Activated CD8-positive, alpha-beta memory T cell treated with anti-CD3 and anti-CD28 coated beads for 1 hour (primary cell): ENCODE measurements at places on chromosomes 16 and 17.

DNA sequence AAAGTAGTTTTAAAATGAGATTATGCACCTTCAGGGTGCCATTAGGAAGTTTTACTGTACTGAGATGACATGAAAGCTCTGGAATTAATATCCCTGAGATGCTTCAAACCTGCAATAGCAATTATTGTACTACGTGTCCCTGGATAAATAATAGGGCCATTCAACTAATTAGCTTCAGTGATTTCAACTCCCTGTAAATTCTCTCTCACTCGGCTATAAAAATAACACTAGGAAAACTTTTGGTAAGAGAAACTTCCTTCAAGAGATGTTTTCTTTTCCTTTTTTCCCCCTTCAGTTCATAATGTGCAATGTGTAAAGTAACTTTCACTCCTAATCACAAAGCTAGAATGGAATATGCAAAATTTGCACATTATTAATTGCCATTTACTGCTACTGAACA is 146.4 kb downstream of the SNX11 start:
- no peak for DNase-seq

- DNase-seq: peak; percentile 31
Measured at GRCh38 chr17:76139801-76140660, 1.0 kb downstream of the FOXJ1 start.

GRCh38 chr17:81710514-81711308 is 1.4 kb upstream of the SLC25A10 start:
- no peak for DNase-seq

DNA sequence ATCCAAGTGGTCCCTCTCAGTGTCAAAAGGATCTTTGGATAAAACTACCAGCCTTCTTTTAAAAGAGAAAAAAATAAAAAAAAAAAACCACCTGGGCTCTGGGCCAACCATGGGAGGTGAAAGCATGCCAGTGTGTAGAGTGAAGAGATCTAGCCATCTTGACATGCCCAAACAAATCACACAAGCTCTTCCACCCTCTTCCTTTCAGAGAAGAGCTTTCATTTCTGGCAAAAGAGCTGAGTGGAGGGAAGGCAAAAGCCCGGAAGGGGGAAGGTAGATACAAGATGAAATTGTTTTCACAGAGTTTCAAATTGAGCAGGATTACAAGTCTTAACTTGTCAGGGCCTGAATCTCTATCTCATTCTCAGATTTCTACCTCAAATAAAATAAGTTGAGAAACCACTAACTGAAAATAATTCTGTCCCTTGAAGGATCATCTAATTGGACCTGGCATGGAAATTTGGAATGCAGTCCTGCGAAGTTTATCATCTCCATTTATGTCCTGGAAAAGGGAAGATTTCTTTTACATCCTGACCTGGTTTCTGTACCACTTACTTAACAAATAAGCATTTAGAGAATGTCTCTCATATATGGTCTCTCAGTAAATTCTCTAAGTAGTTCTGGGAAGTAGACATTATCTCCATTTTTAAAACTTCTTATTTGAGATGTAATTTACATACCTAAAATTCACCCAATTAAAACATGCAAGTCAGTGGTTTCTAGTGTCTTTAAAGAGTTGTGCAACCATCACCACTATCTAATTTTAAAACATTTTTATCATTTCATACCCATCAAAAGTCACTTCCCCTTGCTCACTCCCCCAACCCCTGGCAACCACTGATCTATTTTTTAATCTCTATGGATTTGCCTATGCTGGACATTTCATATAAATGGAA is 93.7 kb downstream of the TANGO6 start:
- DNase-seq: no peak

DNA sequence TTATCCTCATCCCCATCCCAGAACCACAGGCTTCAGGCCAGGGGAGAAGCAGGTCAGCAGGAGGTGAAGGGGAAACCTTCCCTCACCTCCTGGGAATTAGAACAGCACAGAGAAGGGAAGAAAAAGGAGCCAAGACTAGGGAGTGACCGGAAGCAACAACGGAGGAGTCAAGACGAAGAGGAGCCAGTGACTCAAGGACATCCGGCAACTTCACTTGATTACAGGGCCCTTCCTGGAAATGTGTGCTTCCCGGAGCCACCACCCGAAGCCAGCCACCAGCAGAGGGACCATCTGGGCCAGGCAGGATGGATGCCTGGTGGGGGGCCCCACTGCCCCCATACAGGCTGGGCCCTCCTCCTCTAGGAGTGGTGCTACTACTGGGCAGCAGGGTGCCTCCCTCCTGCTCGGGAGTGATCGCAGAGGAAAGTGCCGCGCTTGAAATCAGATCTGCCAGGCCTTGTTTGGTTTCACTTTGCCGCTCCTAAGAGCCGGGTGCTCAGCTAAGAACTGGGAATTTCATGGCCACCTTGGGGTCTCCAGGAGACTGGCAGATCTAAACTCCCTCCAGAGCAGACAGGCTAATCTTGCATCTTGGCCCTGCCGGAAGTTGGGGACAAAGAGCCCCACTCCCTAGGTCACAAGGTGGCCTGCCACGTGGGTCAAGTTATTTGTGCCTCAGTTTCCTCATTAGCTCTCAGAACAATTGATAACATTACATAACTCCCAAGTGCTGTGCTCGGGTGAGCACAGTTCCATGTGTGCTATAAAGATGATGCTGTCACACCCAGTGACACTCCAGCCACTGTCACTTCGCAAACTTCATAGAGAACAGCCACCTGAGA is 6.6 kb downstream of the CDC42EP4 start:
- no peak for DNase-seq

DNA sequence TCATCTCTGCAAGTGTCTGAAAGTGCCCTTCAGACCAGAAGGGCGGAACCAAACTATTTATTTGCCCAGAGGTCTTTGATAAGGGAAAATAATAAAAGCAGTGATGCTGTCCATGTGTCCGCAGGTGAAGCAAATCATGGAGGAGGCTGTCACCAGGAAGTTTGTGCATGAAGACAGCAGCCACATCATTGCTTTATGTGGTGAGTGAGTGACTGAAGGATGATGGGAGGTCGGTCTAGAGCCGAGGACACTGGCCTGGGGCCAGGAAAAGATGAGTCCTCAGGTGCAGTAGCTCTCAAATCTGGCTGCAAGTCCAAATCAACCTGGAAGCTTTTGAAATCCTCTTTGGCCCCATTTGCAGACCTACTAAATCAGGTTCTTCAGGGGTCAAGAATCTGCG is 6.1 kb downstream of the SGSM2 start:
- peak; percentile 34 for DNase-seq

GRCh38 chr16:86628614-86629013 is 50.3 kb downstream of the FOXL1 start:
- DNase-seq: no peak

DNA sequence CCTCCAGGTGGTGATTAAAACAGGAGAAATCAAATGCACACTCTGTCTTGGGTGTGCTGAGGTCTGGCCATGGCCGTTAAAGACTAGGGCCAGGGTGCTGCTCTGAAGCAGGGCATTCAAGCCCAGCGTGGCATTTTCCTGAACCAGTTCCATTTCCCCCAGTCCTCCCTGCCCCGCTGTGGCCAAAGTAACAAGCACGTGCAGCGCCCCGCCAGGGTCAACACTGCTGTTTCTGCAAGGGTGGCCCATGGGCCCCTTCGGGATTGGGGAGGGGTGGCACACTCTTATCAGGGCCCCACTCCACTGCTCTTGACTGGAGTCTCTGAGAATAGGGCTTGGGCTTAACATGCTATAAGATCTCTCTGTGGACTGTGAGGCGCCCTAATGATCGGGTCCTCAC is 72.9 kb downstream of the IL21R start:
- DNase-seq: no peak

- no peak for DNase-seq
Measured at GRCh38 chr17:63946440-63947363, 14.6 kb upstream of the CD79B start.

DNA sequence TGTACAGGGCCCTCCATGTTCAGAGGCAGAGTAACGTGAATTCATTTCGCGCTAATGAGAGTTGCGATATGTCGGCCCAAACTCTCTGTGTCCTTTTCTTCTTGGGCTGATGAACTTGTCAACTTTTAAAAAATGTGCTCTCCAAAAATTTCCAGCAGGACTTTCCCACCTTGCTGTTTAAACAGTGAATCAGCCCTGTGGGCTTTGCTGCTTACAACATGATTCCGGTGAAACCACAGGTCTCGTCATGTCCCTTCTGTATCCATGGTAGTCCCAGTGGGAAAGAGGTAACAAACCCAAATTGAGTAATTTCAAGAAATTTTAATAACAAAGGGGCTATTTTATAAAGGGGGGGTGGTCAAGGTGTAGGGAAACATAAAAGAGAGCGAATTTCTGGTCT is 612.9 kb downstream of the MAF start:
- DNase-seq: no peak

GRCh38 chr16:1174477-1175357 is 21.8 kb downstream of the CACNA1H start:
- DNase-seq: no peak

- no peak for DNase-seq
Measured at GRCh38 chr16:80125677-80126076, 415.1 kb upstream of the DYNLRB2 start.
